ENCODE measurements at places on chromosomes 5 and 9. TPM values are rescaled to one million over a fixed set of nuclear protein-coding genes. Genes with fewer than 3 reads are reported as not detected.

Gene POMT1
- total RNA-seq = 43.0 TPM

DNA sequence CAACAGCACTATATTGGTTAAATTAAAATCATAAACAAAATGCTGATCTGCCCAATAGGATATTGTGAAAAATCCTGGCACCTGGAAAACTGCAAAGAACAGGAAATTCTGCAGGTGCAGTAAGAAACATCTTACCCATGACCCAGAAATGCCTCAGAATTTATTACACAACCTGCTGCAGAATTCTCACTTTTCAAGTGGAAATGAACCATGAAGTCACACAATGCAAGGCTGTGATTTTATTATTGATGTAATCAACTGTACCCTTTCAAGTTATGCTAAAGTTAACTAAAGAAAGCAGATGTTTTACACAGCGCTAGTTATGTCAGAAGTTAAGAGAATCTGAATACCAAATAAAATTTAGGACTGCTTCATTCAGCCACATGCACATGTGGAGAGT is 6.0 kb downstream of the STRBP start:
- no peak for DNase-seq

GRCh38 chr5:83731638-83732037 is 11.0 kb upstream of the HAPLN1 start:
- DNase-seq = no peak

- DNase-seq = peak; percentile 83
These were observed 54.1 kb downstream of the DUSP1 start for GRCh38 chr5:172716796-172717313.

DNA sequence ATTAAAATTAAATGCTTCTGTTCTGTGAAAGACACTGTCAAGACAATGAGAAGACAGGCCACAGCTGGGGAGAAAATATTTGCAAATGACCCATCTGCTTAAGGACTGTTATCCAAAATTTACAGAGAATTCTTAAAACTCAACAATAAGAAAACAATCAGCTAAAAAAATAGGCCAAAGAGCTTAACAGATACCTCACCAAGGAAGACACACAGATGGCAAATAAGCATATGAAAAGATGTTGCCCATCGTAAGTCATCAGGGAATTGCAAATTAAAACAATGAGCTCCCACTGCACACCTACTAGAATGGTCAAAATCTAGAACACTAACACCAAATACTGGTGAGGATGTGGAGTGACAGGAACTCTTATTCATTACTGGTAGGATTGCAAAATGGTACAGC is 10.3 kb downstream of the WNK2 start:
- DNase-seq = no peak

DNA sequence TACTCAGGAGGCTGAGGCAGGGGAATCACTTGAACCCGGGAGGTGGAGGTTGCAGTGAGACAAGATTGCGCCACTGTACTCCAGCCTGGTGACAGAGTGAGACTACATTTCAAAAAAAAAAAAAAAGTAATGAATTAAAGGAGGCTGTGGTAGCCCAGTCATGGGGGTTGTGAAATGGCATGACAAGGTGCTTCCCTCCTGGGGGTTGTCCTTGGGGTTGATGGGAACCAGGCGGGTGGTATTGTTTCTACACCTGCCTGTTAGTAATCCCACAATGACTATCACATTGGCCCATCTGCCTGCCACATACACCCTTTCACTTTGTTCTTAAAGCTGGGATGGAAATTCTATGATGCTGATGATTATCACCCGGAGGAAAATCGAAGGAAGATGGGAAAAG is 5.6 kb downstream of the IDNK start:
- no peak for DNase-seq

GRCh38 chr5:30804739-30805505 is 388.6 kb upstream of the CDH6 start:
- DNase-seq = no peak
